ENCODE measurements at places on chromosomes 2 and 18.

DNA sequence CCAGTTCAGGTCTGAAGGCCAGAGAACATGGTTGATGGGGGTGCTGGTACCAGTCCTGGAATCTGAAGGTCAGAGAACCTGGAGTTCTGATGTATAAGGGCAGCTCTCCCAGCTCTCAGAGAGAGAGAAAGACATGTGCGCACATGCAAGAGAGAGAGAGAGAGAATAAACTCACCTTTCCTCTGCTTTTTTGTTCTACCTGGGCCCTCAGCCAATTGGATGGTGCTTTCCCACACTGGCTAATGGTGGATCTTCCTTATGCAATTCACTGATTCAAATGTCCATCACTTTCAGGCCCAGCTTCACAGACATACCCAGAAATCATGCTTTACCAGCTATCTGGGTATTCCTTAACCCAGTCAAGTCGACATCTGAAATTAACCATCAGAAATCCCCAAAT lies 377.7 kb upstream of the MEX3C start:
- DNase-seq: no peak

GRCh38 chr2:44273596-44273995 lies 1.7 kb upstream of the SLC3A1 start:
- DNase-seq: no peak

DNA sequence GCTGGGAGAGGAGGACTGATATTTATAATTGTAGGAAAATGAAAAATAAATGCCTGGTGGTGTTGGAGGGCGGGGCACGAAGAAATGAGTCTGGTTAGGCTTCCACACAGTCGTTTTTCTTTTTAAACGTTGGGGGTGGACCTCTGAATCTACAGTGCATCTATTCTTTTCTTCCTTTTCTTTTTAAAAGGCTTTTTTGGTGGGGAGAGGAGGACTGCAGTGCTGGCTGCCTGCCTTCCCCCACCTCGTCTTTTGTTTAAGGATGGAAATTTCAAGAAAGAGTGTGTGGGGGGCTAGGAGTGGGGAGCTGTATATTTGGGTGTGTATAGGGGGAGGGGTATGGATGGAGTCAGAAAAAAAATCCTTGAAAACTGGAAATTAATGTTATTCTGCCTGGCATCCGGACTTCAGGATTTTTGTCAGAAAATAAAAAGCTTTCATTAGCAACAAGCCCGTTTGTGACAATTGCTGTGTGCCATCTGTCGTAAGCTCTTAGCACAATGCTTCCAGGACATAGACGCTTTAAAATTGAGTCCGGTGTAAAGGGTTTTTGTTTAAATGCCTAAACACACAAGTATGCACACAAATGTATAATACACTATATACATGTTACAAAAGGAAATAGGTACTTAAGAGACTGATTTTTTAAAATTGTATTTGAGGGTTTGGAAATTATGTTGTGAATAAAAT lies 1.1 kb downstream of the MAP2 start:
- no peak for DNase-seq

DNA sequence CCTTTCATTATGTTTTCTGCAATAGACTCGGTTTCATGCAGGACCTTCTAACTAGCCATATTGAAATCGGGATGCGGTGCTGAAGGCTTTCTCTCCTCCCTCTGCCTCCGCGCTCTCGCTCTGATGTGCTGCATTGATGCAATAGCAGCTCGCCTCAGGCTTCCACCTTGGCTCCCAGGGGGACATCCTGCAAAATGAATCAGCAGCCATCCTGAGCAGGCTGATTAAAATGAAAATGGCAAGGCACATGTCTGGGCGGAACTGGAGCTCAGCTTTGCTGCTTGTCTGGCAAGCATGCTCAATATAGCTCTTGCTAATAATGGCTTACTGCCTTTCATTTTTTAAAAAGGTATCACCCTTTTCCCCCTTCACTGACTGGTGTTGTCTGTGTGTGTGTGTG lies 806 bp upstream of the MYT1L start:
- DNase-seq: no peak

DNA sequence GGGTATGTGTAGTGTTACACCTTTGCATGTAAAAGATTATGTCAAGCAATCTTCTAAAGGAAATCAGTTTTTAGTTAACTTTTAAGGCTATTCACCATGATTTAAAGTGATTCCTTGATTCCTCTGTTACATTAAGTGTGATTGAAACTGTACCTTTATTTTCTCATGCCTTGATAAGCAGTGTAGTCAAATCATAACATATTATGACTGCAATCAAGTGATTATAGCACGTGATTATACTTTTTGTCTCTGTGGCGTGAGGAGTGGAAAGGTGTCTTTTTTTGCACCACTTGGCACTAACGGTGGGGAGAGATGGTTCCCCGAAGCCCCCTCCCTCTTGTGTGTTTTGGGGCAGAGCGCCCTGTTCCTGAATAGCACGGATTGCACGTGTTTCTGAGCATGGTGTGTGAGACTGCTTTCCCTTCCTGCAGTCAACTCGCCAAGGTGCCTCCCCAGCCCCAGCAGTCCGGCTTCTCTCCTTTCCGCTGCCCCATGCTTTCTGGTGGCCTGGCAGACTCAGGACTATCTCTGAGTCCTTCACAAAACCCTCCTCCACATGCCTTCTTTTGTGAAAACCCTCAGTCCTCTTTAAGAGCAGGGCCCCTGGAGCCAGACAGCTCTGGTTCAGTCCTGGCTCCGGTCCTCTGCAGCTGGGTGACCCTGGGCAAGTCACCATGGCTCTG lies 68.4 kb downstream of the AGAP1 start:
- no peak for DNase-seq

GRCh38 chr2:39851651-39852110 lies 72.6 kb upstream of the THUMPD2 start:
- no peak for DNase-seq

DNA sequence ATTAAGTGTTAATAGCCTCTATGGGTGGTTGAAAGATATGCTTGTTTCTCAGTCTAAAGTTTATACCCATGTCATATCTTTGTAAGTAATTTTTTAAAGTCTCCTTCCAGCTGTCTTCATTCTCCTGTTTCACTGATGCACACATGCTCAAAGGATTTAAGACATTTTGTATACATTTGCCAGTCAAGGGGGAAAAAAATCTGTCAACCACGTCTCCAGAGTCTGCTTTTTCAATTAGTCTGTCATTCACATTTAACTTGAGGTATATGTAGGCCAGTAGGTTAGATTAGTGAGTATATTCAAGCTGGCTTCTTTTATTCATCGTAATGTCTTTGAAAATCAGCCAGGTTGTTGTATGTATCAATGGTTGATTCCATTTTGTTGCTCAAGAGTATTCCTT lies 193.5 kb downstream of the MCFD2 start:
- DNase-seq: no peak

GRCh38 chr2:134370655-134371445 lies 117.0 kb downstream of the MGAT5 start:
- no peak for DNase-seq

- no peak for DNase-seq
Observed at GRCh38 chr2:218257390-218257981, 3.3 kb upstream of the GPBAR1 start.

DNA sequence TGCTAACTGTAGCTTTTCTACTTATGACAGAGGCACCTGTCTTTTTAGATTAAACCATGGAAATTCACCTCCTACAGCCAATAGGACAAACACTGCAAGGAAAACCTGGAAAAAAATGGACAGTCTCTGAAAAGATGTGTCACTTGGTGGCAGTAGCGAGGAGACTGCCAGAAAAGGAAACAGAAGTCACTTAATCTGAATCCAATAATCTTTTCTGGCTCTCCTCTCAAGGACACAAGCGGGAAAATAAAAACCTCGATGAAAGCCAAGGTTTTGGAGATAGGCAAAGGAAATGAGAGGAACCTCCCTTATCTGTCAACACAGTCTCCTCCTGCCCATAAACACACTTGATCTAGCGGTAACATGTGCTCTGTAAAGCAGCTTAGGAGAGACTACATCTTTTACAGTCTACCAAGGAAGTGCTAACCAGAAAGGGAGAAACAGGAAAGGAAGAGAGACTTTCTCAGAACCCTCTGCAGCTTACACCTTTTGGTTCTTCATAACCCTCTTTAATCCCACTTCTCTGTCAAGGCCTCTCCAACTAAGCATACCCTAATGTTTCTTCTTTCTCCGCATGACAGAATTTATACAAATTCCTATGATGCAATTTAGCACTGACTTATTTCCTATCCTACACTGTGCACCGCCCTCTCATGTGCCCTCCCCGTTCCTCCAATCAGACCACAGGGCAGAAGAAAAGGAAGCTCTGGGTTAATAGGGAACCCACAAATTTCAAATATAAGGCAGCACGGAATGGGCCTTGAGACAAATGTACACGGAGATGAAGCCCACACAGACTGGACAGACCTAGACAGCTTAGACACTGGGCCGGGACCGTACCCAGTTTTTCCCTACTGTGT lies 52.8 kb downstream of the CLASP1 start:
- no peak for DNase-seq

DNA sequence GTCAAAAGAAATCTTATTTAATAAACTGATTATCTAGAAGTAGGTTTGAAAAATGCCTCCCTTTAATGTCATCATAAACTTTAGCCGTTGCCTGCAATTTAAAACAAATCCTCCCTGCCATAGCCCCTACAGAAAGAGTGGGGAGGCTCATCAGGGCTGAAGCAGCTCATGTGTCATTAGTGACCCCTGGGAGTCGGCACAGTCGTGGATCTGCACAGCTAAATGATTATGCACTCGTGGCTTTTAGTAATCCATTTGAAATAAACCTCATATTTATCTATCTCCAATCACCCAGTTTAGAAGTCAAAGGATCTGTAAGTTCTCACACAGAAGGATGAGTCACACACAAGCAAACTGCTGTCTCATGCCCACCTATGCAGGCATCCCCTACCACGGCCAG lies 277.3 kb downstream of the SS18 start:
- DNase-seq: no peak

- DNase-seq: no peak
Observed at GRCh38 chr2:100036793-100037192, 105.6 kb downstream of the AFF3 start.

DNA sequence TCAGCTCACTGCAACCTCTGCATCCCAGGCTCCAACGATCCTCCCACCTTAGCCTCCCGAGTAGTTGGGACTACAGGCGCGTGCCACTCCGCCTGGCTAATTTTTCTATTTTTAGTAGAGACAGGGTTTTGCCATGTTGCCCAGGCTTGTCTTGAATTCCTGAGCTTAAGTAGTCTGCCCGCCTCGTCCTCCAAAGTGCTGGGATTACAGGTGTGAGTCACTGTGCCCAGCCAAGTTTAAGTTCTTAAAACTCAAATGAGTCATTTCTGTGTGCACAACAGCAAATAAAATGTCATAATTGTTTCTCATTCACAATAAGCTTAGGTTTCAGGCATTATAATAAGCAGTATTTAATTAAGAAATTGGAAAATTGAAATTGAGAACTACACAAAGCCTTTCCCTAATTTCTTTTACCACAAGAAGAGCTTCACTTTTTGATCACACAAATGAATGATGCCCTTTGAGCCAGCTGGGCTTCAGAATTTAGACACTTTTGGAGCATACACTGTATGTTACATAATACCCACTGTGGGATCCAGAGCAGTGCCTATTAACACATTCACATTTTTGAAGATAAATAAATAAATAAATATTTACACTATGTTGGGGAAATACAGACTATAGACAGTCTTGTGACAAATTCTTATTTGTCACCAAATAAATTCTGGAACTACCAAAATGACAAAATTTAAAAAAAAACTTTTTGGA lies 8.6 kb upstream of the ME2 start:
- DNase-seq: peak; percentile 85

DNA sequence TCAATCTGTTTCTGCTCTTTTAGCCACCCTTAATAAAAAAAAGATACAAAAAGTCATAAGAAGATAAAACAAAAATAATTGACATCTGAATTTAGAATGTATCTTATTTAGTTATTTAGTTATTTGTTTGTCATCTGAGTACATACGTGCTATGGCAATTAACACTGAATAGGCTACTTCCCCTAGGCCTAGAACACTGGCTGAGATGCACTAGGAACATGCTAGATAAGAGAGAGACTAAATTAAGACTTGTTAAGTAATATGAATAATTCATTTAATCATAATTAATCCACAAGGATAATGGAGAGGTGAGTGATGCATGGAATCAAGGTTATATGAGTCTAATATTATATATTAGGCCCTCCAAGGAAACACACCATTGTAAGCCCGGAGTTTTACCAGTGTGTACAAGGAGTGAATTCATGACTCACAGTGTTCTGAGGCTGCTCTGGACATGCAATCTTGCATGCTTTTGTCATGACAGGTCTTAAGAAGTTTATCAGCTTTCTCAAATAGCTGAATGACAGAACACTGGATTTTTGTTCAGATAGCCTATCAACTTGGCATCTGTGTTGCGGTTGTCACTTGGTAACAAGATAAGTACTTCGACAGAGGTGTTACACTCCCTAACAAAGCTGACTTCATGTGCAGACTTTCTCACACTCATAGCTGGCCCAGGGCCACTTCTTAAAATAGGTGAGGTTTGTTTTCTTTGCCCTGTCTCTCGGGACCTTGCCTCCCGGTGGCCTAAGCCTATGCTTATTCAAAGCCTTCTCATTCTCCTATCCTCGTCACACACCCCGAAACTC lies 5.0 kb upstream of the SERPINB2 start:
- DNase-seq: peak; percentile 74

- no peak for DNase-seq
Observed at GRCh38 chr2:30722936-30723725, 84.1 kb downstream of the CAPN13 start.

GRCh38 chr2:112481528-112482233 lies at the start of gene TTL:
Gene TTL (plus strand): TSS chr2:112482156. CDS start chr2:112482345, 189 bp downstream.
- no peak for DNase-seq

- DNase-seq: no peak
Observed at GRCh38 chr2:142603759-142604158, 273.7 kb upstream of the KYNU start.

GRCh38 chr18:73593207-73593606 lies 554.4 kb downstream of the FBXO15 start:
- DNase-seq: no peak

- no peak for DNase-seq
Observed at GRCh38 chr2:106108351-106108750, 85.8 kb downstream of the UXS1 start.

DNA sequence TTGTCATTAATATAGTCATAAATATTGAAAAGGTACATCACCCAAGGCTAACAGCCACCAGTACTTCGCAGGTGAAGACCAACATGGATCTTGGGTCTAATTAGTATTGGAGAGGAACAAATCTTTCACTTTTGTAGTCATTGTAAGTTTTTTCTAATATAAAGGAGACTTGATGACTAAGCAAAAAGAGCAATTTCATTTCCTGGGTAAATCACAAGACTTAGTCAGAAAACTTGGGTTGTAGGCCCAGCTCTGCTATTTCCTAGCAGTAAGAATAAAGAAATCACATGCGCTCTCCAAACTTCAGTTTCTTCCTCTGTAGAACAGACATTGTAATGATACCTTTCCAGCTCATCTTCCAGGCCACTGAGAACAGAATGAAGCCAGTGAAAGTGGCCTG lies 40.9 kb downstream of the NRP2 start:
- DNase-seq: no peak
